ENCODE measurements at places on chromosomes 11 and 22.

GRCh38 chr11:48020092-48020755 is 39.9 kb downstream of the PTPRJ start:
- DNase-seq: no peak

GRCh38 chr22:44870021-44870420 is 117.6 kb downstream of the ARHGAP8 start:
- DNase-seq: no peak

DNA sequence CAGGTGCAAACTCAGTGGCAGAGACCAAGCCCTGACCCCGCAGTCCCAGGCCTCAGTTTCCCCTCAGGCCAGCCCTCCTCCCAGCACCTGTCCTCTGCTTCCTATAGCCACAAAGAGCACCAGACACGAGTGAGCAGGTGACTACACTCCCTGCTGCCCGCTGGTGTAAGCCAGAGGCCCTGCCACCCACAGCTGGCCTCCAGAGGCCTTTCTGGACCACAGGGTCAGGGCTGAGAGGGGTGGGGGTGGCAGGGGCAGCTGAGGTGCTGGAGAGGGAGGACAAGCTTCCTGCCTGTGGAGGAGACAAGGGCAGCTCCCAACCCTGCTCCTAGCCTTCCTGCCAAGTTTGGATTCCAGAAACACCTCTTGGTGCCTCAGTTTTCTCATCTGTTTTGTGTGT is 31.3 kb upstream of the WNT7B start:
- DNase-seq: no peak

DNA sequence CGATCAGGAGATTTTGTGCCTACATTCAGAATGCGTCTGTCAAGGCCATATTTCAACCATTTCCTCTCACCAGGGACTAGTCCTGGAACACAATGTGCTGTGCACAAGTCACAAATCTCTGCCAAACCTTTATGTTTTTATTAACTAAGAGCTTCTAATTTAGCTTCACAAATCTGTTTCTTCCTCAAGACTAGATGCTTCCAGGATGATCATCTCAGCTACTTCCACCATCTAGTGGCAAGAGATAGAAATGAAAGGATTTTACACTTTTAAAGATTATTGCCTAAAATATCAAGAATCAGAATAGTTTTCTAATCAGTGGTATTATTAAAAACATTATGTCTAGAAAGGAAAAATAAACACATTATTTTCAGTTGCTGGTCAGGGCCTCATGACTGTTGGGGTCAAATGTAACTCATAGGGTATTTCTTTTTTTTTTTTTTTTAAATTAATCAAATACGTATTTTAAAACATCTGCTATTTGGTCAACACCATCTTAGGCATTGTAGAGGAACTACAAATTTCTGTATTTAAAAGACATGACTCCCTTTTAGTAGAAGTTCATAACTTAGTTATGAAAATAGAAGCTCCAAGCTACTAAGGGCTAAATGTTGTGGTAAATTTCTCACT is 1102.6 kb downstream of the DLG2 start:
- DNase-seq: no peak

DNA sequence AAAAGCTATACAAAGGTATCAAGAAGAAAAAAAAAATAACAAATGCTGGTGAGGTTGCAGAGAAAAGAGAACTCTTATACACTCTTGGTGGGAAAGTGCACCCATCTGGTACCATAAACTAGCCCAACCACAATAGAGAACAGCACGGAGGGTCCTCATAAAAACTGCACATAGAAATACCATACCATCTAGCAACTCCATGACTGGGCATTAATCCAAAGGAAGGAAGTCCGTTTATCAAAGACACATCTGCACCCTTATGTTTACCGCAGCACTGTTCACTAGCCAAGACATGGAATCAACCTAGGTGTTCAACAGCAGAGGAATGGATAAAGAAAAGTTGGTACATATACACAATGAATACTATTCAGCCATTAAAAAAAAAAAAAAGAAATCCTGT is 10.8 kb upstream of the CLDN5 start:
- no peak for DNase-seq

DNA sequence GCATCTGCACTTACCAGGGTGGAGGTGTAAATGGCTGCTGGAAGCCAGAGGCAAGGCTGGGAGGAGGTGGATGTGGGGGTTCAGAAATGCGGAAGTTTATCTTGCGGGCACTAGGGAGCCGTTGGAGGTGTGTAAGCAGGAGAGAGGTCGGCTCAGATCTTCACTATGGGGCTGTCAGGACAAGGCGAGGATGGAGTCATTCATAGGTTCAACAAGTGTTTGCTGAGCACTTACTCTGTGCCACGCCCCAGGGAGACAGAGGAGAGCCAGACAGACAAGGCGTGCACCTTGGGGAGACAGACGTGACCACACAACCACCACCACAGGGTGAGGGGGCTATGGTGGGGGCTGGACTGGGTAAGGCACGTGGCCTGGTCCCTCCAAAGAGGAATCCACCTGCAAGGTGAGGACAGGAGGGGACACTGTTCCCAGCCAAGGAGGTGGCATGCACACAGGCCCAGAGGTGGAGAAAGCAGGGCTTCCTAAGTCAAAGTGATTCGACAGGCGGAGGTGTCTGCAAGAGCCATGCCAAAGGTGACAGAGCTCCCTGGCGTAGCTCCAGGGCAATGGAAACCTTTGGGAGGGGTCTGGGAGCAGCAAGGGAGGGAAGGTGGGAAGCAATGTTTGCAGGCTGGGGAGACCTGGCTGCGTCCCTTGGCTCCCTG is 30.8 kb upstream of the TCF20 start:
- no peak for DNase-seq

DNA sequence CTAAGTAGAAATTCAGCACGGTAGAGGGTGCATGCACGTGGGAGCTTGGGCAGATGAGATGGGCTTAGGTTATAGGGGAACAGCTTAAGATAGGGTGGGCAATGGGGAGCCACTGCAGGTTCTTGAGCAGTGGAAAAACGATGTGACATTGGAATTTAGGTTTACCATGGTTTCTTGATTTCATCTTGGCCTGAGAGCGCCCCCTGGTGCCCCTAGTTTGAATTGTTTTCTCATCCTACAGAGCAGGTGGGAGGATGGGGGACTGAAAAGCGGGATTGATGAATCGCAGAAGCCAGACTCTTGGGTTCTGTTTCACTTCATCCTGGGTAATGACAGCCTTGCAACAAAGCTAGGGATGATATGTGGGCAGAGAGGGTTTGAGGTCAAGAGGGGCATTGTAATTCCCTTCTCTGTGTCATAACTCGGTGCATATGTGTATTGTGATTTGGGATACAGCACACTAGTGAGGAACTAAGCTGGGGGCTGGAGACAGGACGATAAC is 6.7 kb upstream of the MCAM start:
- DNase-seq: no peak

GRCh38 chr11:9861860-9862725 is 198.2 kb downstream of the SWAP70 start:
- DNase-seq: peak; percentile 33

DNA sequence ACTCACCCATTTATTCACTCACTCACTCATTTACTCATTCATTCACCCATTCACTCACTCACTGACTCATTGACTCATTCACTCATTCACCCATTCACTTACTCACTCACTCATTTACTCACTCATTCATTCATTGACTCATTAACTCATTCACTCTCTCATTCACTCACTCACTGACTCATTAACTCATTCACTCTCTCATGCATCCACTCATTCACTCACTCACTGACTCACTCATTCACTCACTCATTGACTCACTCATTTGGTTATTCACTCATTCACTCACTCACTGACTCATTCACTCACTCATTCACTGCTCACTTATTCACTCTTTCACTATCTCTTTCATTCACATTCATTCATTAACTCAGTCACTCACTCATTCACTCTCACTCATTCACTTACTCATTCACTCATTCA is 2.5 kb upstream of the MUC5AC start:
- no peak for DNase-seq

DNA sequence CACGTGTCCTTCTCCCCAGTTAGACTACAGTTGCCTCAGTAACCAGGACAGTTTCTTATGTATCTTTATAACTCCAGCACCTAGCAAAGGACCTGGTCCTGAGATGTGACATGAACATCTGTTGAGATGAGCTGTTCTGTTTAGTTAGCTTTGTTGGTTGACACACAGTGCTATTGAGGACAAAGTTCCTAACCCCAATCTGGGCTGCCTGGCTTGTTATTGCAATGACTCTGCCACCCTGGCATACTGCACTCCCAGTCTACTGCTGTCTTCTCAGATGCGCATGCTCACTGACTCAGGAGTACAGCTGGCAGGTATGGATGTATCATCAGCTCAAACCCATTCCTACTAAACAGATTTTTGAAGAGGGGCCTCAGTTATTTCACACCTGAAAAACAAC is 7.4 kb downstream of the DESI1 start:
- no peak for DNase-seq

- peak; percentile 31 for DNase-seq
These were observed 7.7 kb downstream of the E2F8 start for GRCh38 chr11:19232910-19233503.

DNA sequence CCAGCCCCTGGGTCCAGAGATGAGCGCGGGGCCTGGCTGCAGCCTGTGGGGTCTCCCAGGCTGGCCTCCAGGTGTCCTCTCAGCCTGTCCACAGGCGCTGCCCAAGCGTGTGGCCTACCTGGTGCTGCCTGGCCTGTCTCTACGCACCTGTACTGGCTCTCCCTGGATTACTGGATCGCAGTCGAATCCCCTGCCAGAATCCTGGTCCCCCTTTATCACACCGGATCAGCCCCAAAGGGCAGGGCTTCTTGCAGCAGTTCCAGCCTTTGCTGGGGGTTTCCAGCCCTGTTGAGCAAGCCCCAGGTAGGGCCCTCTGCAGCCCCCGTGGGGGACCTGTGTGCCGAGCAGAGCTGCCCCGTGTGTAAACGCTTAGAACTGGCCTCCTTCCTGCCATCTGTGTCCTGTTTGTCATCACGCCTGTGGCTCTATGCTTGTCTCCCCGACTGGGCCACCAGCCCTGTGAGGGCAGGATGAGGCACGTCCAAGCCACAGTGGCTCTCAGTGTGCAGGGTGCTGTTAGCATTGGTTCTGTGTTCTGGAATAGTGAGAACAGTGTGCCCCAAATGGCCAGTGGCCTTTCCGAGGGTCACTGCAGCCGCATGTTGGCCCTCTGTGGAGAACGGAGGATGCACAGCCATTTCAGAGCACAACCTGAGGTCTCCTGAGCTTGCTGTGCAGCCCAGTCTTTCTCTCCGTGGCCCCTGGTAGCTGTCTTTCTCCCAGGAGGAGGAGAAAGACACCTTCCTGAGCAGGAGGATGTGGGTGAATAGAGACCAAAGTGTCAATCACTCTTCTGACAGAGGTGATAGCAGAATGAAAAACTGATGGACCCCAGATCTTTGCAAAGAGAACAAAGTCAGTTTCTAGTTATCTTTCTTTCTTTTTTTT is 13.9 kb upstream of the TXNRD2 start:
- no peak for DNase-seq

GRCh38 chr11:69567951-69568808 is 72.8 kb upstream of the CCND1 start:
- no peak for DNase-seq

- DNase-seq: no peak
These were observed at the start of gene SUSD2 for GRCh38 chr22:24181088-24181995. TSS of gene SUSD2 (plus strand) at chr22:24181487. CDS start at chr22:24181520, 33 bp downstream.

GRCh38 chr11:81278991-81279390 is 1454.7 kb downstream of the FAM181B start:
- no peak for DNase-seq

- DNase-seq: no peak
These were observed 43.1 kb upstream of the AMOTL1 start for GRCh38 chr11:94725097-94725496.

DNA sequence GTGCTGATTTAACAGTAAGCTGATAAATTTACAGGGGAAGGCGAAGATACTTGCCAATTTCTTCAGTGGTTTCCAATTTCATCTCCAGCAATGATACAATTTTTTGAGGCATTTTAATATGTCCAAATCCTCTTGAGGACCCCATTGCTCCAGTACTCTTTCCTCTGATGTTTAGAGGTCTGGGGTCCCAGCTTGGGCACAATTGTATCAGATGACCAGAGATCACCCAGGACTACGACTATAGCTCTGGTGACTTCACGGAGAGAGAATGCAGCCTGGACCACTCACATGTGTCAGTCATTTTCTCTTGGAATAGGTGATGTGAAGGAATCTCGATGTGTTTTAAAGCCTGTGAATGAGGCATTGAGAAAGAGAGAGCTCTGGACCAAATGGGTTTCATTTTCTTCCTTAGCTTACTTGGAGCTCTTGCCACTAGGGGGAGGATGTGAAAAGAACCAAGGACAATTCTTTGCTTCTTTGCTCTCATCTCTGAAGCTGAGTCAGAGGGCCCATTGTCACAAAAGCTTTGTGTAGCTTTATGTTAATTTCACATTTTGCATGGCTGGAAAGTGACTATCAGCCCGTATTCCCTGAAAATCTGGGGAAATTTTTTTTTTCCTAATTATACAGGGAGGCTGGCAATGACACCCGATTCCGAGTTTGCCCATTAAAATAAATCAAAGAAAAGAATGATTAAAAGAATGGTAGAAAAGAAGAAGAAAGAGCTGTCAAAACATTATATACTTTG is 6.7 kb upstream of the CCDC90B start:
- no peak for DNase-seq

DNA sequence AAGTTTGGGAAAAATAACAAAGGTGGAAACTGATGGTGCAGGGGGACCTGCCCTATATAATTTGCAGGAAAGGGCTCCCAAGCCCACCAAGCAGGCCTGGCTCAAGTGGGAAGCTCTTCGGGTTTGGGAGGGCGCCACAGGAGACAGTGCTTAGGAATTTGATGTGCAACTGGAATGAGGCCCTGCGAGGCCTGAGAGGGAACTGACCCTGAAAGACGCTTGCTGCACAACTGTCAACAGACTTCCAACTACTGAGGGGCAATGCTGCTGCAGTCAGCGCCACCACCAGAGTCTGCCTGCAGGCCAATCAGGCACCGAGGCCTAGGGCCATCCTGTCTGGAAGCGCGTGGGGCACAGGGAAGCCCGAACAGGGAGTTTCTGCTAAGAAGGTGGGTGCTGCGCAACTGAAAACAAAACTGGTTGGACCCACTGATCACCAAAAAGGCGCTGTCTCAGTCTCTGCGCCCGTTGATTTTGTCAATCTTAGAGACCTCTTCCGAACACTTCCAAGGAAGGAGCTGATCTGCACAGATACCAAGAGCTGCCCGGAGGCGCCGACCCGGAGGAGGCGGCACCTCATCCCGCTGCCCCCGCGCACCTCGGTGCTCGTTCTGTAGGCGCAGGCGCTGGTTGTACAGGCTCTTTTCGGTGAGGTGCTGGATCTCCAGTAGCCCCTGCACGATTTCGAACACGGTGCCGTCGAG is 667 bp downstream of the DGCR6L start:
- no peak for DNase-seq
